ENCODE measurements at places on chromosomes 4 and X.

DNA sequence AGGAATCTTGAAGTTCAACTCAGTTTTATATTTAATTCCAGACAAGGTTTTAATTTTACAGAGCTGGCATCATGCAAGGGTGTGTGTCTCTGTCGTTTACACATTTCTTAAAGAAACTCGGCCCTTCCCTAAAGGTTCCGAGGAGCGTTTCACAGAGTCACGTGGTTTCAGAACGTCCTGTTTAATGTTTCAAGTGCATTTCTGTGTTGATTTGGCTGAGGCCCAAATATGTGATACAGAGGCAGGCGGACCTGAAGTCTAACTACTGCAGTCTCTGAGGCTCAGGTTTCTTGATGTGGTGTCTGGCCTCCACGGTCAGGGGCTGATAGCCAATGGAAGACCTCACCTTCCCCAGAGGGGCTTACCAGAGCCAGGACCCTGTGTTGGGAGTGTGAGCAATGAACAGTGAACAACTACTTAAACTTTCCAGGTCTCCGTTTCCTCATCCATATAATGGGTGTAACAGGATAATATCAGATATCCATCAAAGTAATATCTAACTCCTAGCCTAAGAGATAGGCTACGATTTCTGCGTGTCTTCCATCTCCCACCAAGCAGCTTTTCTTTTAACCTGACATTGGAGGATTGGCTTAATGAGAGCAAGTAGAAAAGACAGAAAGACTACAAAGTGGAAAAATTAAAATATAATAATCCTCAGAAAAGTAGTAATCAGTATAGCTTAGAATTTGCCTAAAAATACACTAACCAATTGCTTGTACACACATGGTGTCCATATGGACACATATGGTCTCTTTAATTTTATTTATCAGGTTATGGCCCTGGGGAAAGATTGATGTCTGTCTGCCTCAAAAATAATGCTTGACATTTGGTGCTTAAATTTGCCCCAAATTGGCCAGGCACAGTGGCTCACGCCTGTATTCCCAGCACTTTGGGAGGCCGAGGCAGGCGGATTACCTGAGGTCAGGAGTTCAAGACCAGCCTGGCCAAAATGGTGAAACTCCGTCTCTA lies 50.0 kb upstream of the TRIM2 start:
- no peak for DNase-seq

GRCh38 chr4:153593161-153593560 lies 90.9 kb upstream of the TLR2 start:
- no peak for DNase-seq

- no peak for DNase-seq
Measured at GRCh38 chrX:41541386-41541785, 94.2 kb downstream of the NYX start.

DNA sequence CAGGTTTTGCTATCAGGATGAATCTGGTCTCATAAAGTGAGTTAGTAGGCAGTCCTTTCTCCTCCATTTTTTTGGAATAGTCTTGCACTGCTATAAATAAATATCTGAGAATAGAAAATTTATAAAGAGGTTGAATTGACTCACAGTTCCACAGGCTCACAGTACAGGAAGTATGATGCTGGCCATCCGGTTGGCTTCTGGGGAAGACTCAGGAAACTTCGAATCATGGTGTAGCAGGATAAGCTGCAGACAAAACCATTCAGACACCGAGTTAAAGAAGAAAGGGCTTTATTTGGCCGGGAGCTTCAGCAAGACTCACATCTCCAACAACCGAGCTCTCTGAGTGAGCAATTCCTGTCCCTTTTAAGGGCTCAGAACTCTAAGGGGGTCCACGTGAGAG lies 348.2 kb downstream of the KCTD8 start:
- no peak for DNase-seq

DNA sequence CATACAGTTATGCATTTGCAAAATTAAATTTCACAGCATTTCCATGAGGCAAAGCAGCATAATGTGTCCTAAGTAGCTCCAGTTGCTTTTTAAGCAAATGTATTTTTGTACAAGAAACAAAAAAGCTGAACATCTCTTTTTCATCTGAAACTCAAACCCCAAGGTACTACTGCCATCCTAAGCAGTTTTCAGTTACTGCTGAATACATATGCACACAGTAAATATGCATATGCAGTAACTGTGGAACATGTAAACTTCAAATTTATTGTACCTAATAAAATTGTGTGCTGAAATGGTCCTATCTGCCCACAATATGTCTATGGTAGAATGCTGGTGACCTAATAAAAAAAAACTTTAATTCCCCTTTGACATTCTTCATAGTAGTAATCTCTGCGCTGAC lies 458.6 kb upstream of the INTU start:
- DNase-seq = no peak

DNA sequence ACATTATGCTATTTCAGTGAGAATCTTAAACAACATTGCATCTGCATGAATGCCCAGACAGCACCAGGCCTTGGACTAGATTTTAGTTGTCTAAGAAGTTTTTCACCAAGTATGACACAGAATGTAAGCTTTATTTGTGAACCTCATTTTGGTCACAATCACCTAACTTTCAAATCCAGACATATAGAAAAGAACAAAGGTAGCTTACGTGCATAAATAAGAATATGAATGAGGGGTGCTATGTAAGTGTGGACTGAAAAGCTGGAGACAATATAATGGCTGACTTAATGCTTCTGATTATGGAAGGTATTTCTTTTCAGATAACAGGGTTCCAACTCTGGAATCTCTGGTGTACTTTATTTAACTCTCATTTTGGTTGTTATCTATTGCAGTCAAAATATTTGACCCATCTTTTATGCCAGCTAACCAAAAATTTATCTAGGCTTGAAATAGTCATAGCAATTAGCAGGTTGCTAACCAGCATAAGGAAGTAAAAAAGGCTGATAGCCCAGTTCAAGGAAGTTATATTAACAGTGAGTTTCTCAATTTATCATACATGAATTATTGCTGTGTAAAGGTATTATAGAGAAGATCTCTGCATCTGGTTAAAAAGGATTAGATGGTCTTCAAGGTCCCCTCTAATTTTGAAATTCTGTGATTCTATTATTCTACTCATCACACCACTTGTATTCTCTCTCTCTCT lies 36.5 kb downstream of the SLC7A11 start:
- DNase-seq = no peak

- no peak for DNase-seq
Measured at GRCh38 chr4:7983296-7983695, 43.6 kb upstream of the AFAP1 start.

- DNase-seq = no peak
Measured at GRCh38 chrX:11193035-11193469, 81.9 kb downstream of the HCCS start.

GRCh38 chr4:154643493-154643892 lies 31.0 kb upstream of the FGG start:
- DNase-seq = no peak

- no peak for DNase-seq
Measured at GRCh38 chr4:152523731-152524130, 12.2 kb downstream of the FBXW7 start.

GRCh38 chrX:136221851-136222513 lies 29.2 kb downstream of the MAP7D3 start:
- no peak for DNase-seq

DNA sequence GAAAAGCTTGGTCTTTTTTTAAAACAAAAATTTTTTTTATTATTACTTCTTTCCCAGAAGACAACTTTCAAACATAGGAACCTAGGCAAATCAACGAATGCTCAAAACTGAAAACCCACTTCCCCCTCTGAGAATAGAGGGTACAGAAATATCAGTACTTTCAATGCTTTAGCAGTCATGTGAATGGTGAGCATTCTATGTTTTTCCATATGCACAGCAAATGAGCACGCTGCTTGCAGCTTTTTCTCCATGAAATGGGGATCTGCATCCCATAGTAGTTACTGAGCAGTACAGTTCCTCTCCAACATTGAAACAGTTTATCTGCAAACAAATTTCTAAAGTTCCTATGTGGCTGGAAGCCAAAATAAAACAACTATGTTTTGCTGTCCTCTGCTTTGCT lies 108.4 kb upstream of the BMP2K start:
- no peak for DNase-seq

- no peak for DNase-seq
Measured at GRCh38 chr4:118398226-118399090, 45.7 kb upstream of the PRSS12 start.

- no peak for DNase-seq
Measured at GRCh38 chr4:72311291-72311690, 257.7 kb downstream of the ADAMTS3 start.

DNA sequence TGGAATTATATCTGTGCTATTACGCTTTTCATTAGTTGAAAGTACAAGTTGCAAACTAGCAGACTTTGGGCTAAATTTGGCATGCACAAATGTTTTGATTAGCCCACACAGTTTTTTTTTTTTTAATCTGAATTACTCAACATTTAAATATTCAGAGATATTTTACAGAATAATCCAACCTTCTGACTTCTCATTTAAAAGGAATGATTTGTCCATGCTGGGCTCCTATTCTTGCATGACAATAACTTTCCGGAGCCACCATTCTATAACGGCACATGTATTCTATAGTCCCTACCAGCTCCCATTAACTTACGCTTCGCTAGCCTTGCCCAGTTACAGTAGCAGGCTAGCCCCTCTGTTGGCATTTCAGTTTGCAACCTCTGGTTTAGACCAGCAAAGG lies 219.3 kb upstream of the FTHL17 start:
- no peak for DNase-seq

GRCh38 chr4:7641712-7642111 lies 207.0 kb upstream of the PSAPL1 start:
- DNase-seq = no peak

GRCh38 chr4:141702472-141703182 lies 66.2 kb downstream of the IL15 start:
- no peak for DNase-seq

GRCh38 chrX:68944211-68944610 lies 115.4 kb downstream of the EFNB1 start:
- DNase-seq = no peak

DNA sequence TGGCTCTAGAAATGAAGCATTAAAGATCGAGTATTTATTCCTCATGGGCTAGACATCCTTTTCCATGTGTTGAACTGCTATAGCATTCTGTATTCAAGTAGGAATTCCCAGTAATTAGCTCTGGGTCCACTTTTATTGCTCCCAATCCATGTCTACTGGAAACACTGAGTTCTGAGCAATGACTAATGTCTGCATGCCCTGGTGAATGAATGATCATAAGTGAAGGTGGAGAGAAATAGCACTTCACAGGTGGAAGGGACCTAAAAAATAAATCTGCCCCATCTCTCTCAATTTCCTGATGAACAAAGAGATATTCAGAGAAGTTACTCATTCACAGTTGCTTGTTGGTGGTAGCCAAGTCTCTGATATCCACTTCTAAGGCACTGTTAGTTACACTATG lies 34.6 kb upstream of the CXCL8 start:
- DNase-seq = no peak

DNA sequence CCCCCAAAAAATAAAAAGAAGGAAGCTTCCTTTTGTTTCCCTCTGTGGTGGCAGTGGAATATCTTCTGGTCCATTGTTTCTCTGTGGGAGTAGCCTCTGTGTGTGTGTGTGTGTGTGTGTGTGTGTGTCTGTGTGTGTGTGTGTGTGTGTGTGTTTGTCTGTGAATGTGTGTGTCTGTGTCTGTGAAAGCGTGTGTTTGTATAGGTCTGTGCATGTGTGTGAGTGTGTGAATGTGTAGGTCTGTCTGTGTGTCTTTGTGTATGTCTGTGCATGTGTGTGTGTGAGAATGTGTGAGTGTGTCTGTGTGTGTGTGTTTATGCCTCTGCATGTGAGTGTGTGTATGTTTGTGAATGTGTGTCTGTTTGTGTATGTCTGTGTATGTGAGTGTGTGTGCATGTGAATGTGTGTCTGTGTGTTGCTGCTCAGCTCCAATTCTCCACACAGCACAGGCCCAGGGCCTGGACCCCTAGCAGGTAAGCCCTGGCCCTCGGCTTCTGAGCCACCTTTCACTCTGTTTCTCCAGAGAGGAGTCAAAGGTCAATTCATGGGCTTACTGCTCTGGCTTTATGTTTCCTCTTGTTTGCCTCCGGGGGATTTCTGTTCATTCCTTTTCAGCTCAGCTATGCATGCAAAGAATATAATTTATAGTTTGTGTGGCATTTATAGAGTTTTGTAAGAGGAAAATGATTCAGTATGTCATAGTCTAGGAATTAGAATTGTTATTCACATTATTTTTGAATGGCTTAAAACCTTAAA lies 89.8 kb downstream of the UCHL1 start:
- DNase-seq = no peak

- DNase-seq = no peak
Measured at GRCh38 chrX:130413415-130413814, 11.6 kb downstream of the RBMX2 start.

GRCh38 chr4:138209094-138209493 lies 33.1 kb downstream of the SLC7A11 start:
- DNase-seq = no peak

GRCh38 chrX:1394731-1395501 lies 3.0 kb upstream of the SLC25A6 start:
- DNase-seq = no peak

DNA sequence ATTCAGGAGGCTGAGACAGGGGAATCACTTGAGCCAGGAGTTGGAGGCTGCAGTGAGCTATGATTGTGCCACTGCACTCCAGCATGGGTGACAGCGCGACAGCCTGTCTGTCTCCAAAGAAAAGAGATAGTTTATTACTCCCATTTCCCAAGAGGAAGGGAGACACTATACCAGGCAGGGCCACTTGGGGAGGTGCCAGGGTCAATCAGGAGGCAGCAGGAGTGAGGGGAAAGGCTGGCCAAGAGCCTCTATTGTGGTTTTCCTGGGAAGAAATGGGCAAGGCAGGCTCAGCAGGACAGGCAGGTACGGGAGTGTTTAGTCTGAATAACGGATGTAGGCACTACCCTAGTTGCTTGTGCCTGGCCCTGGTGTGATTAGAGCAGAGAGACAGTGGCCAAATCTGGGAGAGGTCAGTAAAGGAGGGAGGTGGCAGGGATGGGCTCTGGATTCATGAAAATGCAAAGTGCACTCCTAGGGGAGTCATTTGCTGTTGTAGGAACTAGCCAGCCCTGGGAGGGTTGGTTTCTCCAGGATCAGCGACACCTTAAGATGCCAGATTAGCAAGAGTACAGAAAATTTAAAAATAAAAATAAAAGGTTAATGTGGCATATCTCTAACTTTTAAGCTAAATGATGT lies 20.2 kb upstream of the CDKN2AIP start:
- no peak for DNase-seq

DNA sequence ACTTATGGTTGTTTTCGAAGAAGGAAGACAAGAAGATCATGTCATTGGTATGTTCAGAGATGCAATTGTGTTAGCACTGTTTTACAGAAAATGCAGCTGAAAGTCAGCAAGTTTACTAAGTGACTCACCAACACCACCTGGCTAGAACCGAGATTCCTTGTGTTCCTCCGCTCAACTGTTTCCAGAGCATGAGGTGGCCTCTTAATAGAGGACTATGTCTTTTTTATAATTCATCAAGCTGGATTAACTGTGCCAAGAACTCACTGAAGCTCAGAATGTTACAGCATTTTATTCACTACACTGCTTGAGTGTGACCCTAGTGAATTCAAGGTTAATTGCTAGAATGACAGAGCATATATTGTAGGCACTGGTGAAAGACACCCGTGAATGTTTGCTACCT lies 1573.5 kb upstream of the TENM3 start:
- no peak for DNase-seq

Measured in stimulated activated CD4-positive, alpha-beta T cell treated with anti-CD3 and anti-CD28 coated beads, TNF-alpha, amount 100 ng/mL, for 48 hours (primary cell).